SIG-M5 (cell line): ENCODE measurements at places on chromosomes 16 and 17.
A peak's percentile ranks its signal among the peaks of the same experiment; 100 is the strongest.

DNA sequence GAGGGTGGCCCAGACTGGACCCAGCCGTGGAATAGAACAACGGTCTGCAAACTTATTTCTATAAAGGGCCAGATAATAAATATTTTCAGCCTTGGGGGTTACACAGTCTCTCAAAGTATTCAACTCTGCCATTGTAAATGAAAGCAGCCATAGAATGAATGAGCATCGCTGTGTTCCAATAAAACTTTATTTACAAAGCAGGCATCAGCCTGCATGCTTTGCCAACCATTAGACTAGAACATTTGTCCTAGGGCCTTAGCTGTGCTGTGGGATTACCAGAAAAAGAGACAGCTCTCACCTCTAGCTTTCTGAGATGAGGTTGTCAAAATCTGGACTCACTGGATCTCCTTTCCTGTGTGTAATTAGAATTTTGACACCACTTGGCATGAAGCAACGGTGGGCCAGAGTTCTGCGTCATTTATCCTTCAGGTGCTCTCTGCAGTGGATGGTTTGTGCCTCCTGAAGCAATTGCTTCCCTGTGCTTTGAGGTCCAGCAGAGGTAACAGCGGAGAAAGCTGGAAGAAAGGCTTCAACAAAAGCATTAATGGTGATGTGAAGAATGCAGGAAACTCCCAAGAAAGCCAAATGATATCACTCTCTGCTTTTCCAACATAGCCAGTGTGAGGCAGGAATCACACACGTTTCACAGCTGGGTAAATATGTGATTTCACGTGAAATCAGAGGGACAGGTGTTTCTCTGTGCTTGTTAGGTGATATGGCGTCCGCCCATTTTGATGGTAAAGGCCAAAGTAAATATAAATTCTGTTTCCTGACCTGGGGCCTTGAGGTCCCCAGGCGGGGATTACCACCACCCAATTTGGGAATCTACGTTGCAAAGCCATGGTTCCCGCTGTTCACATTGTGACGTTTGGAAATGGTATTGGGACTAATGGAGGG, 148.4 kb downstream of the PITPNC1 start:
- DNase-seq: no peak

- no peak for DNase-seq
These were observed 63.7 kb downstream of the C16orf78 start for GRCh38 chr16:49437344-49437743.

DNA sequence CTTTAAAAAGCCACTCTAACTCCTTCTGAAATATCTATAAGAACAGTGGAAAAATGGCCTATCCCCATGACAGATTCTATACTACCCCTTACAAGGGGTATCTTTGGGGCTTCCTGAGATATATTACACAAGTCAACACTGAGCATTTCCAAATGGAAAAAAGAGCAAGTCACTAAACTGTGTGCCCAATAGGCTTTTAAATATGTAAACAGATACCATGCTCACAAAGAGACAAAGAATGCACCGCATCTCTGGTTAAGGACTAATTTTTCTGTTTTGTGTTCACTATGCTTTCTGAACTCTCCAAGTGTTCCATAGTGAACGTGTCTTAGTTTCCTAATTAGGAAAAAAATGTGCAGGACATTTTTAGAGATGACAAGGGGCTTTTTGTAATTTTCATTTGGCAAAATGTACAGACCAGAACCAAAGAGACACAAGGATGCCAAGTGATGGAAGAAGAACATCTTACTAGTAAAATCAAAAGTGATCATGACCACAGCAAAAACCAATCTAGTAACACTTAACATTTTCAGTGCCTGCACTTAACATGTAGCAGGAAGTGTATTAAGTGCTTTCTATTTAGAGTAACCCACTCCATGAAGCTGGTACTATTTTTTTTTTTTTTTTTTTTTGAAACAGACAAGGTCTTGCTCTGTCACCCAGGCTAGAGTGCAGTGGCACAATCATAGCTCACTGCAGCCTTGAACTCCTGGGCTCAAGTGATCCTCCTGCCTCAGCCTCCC, 21.5 kb downstream of the MYH11 start:
- DNase-seq: no peak

DNA sequence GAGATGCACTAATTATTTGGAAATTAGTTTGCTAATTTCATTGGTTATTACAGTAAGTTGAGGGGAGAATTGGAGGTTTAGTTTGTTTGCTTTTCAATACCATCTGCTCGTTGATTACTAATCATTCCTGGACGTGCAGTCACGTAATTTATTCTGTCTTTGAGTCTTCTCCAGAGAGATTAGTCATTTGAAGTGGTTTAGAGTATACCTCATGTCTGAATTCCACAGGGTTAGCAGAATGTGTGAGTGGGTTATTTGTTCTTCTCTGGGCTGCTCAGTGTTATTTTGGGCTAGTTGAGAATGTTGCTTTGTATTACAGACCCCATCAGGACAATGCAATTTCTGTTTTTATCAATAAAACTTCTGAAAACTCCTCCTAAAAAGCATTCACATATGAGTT, 265.0 kb downstream of the RBFOX1 start:
- no peak for DNase-seq

GRCh38 chr17:31492880-31493655, 101.6 kb downstream of the RAB11FIP4 start:
- peak; percentile 81 for DNase-seq

GRCh38 chr16:29791845-29792807, 1.6 kb downstream of the KIF22 start:
- no peak for DNase-seq
